Heart right ventricle (tissue), 16 donors: ENCODE measurements at places on chromosomes 2 and 18.

DNA sequence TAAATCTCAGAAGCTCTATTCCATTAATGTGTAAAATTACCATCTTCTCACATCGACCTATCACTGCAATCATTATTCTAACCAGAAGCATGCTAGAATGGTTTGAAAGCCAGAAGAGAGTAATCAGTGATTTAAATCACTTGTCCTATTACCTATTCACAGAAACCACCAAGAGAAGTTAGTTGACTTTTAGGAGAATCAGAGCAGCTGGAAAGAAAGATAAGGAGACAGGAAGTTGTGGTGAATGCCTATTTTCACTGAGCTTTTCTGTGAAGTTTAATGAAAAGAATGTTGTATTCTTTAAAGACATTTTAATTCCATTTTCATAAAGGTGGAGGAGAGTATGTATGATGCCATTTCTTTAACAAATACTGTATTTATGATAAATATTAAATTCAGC lies 352.6 kb upstream of the CRIM1 start:
- no peak for DNase-seq

- DNase-seq: no peak
Measured at GRCh38 chr18:5977022-5977421, 81.7 kb upstream of the TMEM200C start.

GRCh38 chr2:229922449-229923386 lies at the start of gene FBXO36:
TSS of gene FBXO36 (plus strand) at chr2:229922503. CDS start at chr2:229922514, 11 bp downstream.
- DNase-seq: no peak

DNA sequence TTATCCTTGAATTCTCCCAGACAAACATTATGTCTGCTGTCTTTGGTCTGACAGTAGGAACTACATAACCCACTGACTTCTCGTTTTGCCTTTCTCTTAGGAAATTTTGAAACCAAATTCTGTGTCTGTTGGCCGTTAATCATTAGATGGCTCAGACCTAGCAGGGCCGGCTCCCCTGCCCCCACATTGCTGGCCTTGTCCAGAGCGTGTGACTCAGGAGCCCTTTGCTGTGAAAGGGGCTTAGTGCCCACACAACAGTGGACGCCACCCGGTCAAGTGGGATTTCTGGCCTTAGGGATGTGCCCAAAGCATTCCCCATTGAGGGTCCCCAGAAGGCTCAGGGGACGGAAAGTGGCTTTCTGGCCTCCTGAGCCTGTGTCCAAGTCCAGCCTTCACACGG lies 137.5 kb downstream of the CTIF start:
- DNase-seq: no peak

- DNase-seq: no peak
Measured at GRCh38 chr2:223075301-223076270, 23.6 kb downstream of the KCNE4 start.

- no peak for DNase-seq
Measured at GRCh38 chr2:190382851-190383250, 25.3 kb upstream of the MFSD6 start.

- no peak for DNase-seq
Measured at GRCh38 chr2:241082341-241083090, 19.6 kb downstream of the MTERF4 start.

DNA sequence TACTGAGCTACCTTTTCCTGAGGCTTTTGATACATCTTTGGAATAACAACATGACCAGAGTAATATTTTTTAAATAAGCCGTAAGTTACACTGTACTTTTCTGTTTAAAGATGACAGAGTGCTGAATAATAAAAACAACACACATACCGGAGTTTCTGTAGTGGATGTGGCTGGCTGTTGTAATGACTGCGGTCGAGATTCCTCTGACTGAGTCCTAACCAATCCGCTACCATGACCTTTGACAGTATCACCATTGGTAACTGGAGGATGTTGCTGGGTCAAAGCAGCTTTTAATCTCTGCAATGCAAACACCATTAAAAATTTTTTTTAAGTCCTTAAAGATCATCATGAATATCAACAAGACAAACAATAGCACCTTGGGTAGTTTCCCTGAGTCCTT lies 70.7 kb downstream of the ATF2 start:
- DNase-seq: no peak

DNA sequence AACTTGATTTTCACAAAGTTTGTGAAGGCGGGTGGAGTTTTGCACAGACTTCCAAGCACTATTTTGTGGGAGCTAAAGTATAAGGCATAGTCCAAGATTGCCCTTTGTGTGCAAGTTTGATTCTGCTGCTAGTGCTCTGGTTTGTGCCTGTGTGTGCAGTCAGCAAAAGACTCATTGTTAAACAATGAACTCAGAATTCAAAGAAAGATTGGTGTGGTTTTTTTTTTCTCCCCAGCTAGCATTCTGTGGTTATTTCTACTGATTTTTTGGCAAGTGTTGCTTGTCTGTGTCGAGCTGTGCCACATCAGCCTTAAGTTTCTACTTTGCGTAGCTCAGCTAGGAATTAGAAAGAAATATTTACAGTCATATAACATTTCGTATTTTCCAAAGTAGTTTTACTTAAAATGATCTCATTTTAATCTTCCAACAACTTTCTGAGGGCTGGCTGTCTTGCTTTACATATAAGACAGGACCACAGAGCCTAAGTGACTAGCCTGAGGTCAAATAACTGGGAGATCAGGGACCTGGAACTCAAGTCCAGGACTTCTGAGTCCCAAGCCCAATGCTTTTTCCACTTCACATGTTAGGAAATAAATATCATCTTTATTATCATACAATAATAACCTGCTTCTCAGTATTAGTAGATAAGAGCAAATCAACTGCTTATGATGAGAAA lies 69.8 kb downstream of the BABAM2 start:
- no peak for DNase-seq

- DNase-seq: no peak
Measured at GRCh38 chr2:55779459-55780421, 86.1 kb upstream of the PNPT1 start.

DNA sequence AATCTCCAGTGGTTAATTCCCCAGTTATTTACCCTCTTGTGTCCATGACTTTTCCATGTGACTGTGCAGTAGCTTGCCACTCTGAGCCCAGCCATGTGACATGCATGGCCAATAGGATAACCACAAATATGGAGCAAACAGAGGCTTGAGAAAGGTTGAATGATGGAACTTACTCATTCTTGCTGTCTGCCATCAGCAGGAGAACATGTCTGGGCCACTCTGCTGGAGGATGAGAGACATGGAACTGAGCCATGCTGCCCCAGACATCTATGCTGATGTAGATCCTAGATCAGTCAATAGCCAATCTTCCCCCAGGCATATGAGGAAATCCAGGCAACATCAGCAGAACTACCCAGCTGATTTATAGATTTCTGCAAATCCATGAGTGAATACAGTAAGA lies 992.3 kb upstream of the FANCL start:
- no peak for DNase-seq

DNA sequence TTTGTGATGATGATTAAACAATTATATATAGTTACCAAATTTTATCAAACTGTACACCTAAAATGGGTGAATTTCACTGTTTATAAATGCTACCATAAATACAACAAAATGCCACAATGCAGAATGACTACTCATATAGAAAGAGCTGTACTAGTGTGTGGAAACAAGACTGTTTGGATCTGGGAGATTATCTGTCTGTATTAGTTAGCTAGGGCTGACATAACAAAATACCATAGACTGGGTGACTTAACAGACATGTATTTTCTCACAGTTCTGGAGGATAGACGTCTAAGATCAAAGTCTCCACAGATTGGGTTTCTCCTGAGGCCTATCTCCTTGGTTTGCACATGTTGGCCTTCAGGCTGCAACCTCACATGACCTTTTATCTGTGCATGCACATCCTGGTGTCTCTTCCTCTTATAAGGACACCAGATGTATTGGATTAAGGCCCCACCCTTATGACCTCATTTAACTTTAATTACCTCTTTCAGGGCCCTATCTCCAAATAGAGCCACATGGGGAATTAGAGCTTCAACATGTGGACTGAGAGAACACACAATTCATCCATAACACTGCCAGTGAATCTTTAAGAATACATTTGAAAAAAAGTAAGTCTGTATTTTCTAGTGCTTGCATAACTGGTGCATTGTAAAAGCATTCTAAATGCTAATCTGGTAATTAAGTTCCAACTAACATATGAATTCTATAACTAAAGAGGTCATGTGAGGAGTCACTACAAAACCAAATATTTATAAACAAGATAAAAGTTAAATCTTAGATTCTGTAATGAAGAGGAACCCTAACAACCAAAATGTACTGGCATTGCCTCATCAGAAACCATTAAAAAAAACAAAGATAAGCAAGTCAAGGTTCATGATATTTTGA lies 699.6 kb downstream of the NYAP2 start:
- no peak for DNase-seq

GRCh38 chr2:197232010-197232409 lies 78.6 kb downstream of the ANKRD44 start:
- DNase-seq: no peak

- no peak for DNase-seq
Measured at GRCh38 chr18:50410008-50410407, 35.2 kb downstream of the SKA1 start.

GRCh38 chr2:42064417-42064942 lies 16.7 kb downstream of the PKDCC start:
- no peak for DNase-seq

DNA sequence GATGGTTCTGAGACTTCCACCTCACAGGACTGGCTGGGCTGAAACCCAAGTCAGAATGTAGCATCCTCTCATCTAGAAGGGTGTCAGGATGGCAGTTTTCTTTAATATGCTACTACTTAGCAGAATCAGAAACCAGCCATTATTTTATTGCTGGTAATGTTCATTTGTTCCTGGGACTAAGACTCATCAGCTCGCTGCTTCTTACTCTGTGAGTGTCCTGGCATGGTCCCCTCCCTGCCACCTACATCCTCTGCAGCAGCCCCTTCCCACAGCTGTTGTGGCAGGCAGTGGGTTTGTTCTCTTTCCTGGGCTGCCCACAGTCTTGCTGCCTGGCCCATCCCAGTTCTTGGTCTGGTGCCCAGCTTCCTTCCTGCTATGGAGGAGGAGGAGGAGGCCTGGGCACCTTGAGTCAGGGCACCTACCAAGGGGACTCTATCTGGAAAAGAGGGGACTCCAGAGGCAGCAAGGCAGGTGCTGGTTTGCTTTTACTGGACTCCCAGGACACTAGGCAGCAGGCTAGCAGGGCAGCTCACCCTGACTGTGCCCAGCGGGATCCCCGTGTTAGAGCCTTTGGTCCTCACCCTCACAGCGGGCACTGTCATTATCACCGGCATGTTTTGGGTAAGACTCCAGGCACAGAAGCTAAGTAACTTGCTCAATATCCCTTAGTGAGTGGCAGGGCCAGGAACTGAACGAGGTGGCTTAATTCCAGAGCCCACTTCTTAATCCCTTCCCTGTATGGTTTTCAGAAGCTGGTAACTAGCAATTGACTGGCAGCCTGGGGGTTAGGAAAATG lies 62.1 kb downstream of the LRRFIP1 start:
- DNase-seq: no peak

- no peak for DNase-seq
Measured at GRCh38 chr2:158495175-158495574, 38.4 kb downstream of the PKP4 start.

DNA sequence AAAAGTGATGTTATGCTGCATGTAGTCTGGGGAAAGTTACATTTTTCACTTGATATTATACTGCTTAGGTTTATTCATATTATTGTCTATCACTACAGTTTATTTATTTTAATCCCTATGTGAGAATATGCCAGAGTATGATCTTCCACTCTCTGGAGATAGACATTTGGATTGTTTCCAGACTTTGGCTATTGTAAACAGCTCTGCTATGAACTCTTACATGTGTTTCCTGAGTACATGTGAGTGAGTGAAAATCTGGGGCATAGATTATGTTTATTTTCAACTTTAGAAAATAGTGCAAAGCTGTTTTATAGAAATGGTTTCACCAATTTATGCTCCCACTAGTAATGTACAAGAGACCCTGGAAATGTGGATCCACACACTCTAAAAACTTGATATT lies 49.0 kb upstream of the EPAS1 start:
- no peak for DNase-seq
